ENCODE measurements at places on chromosomes 5 and 9. TPM values are rescaled to one million over a fixed set of nuclear protein-coding genes. Genes with fewer than 3 reads are reported as not detected.

DNA sequence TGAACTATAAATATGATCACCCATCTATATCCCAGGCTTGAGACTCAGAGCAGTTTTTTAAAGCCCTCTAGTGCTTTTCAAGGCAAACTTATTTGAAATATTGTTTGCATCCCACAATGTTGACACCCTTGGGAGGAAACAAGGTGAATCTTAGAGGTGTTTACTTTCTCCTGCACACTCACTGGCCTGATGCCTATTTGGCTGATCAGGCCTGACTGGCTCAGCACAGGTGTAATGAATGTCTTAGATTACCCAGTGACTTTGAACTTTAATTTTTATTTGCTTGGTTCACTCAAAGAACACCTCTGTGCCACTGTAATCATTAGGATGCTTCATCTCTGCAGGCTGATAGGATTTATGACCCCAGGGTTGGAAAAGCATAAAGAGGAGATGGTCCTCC, 158.3 kb downstream of the KCTD16 start:
- DNase-seq: no peak

FBP2 gene
- not detected for polyA plus RNA-seq

ANP32B gene
- polyA plus RNA-seq: 266 TPM

PRSS3 gene
- polyA plus RNA-seq: 1.2 TPM

- no peak for DNase-seq
Observed at GRCh38 chr9:113854310-113854709, 21.8 kb upstream of the ZNF618 start.

DNA sequence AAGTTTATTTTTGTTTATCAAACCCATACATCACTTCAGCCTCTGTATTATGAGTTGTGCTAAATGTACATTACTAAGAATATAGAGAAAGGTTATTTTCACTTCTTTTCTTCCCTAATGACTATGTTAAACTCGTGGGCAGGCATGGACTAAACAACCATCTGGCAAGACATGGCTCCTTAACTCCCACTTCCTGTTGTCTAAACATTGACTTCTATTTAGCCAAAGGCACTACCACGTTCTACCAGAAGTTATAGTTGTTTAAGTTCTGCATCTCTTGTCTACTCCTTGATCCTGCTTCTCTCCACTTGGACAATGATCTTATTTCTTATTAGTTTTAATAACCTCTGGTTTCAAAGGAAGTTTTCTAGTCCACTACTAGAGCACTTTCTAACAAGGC, 136.1 kb downstream of the MACIR start:
- DNase-seq: no peak

RANBP17 gene
- polyA plus RNA-seq: 9.7 TPM

All from renal cortex interstitium (tissue), 15 donors.